ENCODE measurements at places on chromosomes 16 and 17.

DNA sequence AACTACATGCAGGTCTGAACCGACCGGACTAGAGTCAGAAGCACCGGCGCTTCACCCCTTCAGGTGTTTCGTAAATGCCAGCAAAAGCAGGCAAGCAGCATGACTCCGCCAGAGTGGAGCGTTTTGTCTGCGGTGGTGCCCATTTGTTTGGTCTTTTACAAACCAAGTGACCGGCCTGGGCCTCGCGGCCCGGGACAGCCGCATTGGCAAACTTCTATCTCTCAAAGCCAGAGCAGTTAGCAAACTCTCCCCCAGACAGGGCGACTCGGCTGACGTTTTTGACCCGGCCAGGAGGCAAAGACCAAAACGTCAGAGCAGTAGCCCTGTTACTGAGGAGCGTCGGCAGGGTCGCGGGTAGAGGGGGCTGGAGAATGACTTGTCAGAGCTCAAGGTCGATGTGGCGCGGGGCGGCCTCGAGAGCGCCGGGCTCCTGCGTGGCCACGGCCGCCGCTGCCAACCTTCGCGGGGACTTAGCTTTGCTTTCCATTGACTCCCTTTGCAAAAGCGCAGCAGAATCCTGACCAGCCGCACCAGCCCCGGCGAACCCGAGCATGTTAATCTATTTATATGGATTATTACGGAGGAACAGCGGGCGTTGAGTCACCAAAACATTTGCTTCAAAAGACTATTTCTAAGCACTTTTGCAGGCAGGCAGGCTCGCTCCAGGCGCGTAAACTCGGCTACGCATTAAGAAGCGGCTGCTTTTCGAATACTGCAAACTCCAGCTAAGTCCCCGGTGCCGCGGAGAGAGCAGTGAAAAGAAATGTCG is 763 bp upstream of the SOX9 start:
- DNase-seq: peak; percentile 38

DNA sequence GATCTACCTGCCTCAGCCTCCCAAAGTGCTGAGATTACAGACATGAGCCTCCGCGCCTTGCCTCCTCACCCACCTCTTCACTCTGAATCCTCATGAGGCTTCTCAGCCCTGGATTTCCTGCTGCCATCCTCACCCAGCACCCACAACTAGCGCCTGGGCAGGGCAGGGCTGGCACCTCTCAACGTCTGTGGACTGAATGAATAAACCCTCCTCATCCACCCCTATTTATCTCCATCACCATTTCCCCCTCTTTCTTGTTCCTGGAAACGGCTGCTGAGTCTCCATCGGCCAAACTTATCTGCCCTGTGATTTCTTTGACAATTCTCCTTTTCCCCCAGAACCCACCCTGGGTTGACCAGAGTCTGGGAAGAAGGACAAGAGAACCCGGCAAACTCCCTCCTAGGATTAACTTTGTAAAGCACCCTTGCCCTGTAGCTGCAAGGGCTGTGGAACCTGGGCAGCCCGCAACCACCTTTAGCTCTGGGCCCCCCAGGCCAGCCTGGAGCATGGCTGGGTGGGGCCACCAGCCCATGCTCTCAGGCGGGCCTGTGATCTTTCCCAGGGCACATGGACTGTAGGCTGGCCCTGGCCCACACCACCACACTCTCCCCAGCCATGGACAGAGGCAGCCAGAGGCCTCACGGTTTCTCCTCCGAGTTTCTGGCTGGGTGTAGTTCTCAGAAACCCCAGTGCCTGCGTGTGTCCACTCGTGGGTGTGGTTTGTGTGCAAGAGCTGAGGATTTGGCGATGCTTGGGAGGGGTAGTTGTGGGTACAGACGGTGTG is 2.4 kb downstream of the SPN start:
- no peak for DNase-seq

DNA sequence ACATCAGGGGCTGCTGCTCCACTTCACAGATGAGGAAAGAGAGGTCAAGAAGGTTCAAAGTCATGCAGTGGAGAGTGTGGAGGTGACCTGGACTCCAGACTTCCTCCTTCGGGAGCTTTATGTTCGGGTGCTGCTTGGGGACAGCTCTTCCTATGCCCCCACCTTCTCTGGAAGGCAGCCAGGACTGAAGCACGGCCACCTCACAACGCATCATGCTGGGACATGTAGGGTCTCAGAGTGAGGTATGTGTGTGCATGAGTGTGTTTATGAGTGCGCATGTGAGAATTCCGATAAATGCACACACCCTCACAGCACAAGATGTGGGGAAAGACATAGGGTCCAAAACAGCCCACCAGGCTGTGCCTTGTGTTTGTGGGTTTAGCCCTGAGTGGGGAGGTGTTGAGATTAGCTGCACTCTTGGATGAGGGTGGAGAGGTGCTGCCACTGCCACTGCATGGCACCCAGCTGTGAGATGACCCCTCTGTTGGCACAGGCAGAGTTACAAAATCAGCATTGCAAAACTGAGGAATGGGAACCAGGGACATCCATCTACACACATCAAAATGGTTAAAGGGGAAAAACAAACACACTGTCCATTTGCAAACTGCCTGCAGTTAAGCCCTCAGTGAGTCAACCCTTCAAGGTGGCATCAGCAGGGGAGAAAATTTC is 367.4 kb downstream of the SEC14L1 start:
- DNase-seq: no peak

GRCh38 chr17:73765824-73766563 is 121.7 kb upstream of the SDK2 start:
- no peak for DNase-seq

- no peak for DNase-seq
These were observed 348.3 kb downstream of the C16orf95 start for GRCh38 chr16:86968866-86969265.

- DNase-seq: no peak
These were observed 150.8 kb downstream of the C16orf78 start for GRCh38 chr16:49524216-49524946.

DNA sequence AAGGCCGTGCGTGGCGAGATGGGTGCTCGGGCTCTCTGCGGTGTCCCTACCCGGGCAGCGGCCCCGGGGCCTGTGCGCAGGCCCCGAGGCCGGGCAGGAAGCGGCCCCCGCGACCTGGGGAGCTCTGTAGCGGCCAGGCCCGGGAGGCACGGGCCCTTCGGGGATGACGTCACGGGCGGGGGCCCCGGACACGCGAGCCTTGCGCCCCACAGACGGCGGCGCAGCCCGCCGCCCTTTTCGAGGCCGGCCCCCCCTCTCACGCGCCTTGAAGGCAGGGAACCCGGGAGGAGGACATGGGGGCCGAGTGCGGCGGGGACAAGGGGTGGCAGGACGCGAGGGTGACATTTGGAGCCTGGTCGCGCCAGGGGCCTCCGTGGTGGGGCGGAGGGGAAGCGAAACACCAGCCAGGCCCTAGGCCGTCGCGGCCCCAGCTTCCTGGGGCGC is 1.1 kb downstream of the RAI1 start:
- peak; percentile 29 for DNase-seq

GRCh38 chr17:883586-883962 is 96.0 kb downstream of the NXN start:
- DNase-seq: no peak

DNA sequence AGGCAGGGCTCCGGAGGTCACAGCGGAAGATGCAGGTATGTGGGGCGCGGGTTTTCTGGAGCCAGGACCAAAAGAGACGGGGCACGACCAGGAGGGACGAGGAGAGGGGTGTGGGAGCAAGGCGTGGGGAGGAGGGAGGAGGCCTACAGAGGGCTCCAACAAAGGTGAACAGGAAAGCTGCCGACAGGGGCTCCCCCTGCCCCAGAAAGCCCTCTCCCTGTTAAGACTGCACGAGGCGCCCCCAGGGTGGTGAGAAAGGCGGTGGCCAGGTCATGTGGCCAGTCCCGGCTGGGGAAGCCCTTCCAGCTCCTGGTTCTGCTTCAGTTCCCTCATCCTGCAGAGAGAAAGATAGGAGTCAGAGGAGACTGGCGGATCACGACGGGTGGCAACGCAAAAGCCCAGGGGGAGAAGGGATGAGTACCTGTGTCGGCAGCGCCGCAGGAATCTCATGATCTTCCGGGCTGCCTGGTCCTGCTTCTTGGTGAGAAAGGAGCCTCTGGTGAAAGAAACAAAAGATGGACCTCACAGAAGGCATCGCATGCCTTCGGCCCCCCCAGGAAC is 949 bp upstream of the SPAG7 start:
- no peak for DNase-seq

DNA sequence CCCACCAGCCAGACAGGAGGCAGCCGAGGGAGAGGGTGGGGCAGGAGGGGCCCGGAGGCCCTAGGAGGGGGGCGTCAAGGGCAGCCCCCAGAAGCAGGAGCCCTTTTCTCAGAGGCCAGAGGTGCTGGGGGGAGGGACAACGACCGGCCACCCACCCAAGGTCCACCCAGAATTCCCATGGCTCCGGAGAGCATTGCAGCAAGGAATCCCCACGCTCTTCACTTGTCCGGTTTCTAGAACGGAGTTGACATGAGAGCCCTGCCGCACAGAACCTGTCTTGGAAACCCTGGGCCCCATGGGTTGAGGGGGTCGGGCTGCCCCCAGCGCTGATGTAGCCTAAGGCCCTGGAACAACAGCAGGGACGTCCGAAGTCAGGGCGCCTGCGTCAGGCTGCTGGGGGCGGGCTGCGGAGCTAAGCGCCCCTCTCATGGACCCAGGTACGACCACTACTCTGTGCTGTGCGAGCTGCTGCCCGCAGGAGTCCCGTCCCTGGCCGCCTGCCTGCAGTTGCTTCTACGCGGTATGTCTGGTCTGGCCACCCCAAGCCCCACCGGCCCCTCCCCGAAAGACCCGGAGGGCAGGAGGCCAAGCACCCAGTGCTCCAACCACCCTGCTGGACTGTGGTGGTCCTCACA is 11.2 kb downstream of the CYBC1 start:
- no peak for DNase-seq

DNA sequence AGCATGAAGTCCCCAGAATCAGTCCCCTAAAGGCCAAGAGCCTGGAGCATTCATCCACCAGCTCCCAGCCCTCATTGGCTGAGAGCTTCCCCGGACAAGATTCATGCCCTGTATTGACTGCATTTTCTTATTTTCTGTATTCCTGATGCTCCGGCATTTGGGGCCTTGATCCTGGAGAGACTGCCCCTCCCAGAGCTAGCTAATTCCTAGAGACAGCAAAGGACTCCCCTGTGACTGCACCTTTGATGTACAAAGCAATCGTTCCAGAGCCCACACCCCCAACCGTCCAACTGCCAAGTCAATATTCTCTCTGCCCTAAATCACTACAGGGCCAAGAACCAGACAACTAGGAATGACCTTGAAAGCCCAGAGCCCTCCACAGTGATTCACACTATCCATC is 93.4 kb upstream of the CDH5 start:
- DNase-seq: no peak

DNA sequence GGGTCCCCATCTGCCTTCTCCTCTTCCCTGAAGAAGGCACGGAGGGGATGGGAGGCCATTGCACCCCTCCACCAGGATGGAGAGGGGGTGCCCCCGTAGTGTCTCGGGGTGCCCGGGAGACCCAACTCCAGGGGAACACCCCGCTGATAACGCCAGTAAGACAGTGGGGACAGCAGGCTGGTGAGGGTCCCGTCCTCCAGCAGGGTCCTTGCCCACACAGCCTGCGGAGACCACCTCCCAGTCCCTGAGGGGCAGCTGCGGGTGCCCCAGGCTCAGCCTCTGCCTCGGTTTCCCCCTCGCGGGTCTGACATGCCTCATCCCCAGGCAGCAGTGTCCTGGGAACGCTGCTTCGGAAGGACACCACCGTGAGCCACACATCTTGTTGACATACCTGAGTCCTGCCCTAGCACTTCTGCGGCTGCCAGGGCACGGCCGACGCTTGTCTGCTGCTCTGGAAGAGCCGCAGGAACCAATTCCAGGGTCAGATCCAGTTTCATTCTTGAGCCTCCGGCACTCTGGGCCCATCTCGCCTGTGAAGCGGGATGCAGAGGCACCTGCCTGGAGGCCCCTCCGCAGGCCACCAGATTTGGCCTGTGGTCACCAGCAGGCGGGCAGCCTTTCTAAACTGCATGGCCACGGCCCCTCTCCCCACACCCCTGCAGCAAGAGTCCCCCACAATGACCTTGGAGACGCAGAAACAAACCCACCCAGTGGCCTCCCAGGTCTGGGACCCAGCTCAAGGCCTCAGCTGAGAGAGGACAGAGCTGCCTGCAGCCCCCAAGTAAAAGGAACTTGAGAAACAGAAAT is 39.9 kb upstream of the ZC3H18 start:
- DNase-seq: no peak

DNA sequence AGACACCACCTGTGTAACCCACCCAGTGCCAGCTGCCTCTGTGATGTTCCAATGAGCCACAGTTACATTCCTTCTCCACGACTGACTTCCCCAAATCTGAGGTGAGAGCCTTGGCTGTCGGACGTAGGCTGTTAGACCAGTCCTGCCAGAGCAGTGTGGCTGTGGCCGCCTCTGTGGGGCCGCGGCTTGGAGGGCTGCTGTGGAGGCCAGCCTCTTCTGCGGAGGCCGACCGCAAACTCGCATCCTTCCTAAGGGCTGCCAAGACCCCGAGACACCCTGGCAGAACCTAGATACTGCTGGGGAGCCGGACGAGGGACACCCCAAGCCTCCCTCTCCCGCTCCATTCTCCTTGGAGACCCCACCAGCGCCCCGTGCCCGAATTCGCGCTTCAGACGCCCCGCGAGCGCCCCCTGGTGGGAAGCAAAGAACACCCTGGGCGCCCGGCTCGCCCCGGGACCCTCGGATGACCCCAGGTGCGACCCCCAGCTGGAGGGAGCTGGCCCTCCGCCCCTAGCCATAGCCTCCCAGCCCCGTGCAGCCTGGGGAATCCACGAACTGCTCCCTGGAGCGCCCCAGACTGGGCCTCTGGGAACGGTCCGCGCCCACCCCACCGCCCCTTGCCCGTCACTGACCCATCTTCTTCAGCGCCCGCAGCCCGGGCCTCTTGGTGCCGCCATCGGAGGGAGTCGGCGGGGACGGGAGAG is 547 bp downstream of the PLCD3 start:
- peak; percentile 84 for DNase-seq

GRCh38 chr17:51132964-51133319 is 12.3 kb upstream of the SPAG9 start:
- no peak for DNase-seq

- DNase-seq: no peak
These were observed 400.9 kb upstream of the CDH5 start for GRCh38 chr16:65965628-65966027.

DNA sequence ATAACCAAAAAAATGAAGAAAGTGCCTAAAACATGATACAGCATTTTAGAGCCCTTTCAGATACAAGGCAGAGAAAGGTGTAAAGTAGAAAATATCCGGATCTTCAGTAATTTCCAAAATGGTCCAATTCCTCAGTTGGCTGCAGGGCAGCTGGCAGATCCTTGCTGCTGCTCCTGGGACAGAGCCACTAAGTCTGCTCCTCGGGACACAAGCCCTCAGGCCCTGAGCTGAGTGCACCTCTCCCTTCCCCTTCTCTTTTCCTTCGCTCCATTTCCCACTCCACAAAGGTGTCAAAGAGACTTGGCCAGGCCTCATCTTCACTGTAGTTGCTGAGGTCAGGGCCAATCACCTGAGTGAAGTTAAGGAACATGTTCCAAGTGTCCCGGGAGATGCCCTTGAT is 40.5 kb downstream of the DCUN1D3 start:
- no peak for DNase-seq

GRCh38 chr17:77869041-77869599 is 89.4 kb upstream of the TNRC6C start:
- DNase-seq: no peak
